ENCODE measurements at places on chromosomes 7 and 10.
A peak's percentile ranks its signal among the peaks of the same experiment; 100 is the strongest.

DNA sequence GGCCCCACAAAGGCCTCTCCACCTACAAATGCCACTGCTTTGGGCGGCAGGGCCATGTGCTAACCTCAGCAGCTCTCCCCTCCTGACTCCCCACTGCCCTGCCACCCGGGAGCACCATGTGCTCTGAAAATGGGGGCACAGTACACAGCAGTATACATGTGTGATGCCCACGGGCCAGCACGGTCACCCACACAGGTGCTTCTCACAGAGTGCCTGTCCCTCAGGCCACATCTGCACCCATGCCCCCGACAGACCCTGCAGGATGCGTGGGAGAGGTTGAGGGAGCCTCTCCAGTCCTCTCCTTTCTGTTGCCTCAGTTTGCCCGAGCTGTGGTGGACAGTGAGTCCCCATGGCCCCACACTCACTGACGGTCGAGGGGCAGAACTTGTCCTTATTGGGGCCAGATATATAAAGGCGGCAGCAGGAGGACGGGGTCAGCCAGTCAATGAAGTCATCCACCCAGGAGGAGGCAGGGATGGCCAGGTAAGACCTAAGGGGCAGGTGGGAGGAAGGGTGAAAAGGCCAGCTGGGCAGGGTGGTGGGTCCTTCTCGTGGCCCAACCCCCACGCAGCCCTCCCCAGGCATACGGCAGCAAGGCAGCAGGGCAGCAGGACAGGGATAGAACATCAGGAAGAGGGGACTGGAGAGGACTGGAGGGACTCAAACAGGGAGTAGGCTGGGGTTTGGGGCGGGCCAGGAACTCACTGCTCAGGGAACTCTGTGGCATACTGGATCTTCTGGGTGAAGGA, 19.6 kb downstream of the NPC1L1 start:
- DNase-seq = no peak

GRCh38 chr10:84138478-84139125, 707 bp upstream of the GHITM start:
- DNase-seq = no peak

GRCh38 chr10:63114031-63114814, 18.9 kb upstream of the NRBF2 start:
- DNase-seq = no peak

DNA sequence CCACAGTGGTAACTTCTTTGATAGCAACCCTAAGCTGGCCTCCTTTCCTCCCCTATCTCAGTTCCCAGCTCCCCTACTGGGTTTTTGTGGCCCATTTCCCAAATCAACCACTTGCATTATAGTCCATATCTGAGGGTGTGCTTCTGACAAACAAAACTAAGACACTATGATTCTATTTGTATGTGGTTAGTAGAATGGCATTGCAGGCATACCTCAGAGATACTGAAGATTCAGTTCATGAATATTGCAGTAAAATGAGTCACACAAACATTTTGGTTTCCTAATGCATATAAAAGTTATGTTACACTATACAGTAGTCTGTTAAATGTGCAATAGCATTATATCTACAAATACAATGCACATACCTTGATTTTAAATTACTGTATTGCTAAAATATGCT, 15.4 kb upstream of the TMEM243 start:
- DNase-seq = no peak

DNA sequence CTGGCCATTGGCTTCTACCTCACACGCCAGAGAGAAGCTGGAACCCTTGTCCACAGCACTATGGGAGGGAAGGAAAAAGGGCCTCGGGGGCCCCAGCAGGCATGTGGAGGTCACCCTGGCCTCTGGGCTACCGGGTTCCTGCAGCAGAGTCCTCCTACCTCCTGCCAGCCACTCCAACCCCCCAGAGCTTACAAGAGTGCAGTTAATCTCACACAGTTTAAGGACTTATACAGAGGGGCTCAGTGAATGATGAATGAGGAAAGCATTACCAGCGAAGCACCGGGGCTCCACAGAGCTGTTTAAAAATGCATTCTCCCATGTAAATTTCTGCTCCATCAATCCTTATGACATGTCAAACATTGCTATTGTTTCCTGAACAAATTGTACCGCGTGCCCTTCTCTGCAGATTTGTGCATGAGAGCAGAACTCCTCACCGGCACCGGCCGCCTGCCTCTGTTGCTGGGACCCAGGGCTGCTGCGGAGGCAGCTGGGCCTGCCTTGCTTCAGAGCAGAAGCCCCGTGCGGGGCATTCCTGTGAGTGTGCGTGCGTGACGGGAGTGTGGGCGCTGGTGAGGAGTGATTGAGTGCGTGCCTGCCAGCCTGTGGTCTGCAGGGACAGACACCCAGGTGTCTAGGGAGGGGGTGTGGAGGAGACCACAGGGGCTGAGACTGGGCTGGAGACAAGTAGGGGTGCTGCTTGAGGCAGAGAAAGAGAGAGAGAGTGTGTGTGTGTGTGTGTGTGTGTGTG, 52.8 kb downstream of the C10orf105 start:
- DNase-seq = no peak

- DNase-seq = no peak
Measured at GRCh38 chr7:27680610-27681009, 17.9 kb upstream of the HIBADH start.

DNA sequence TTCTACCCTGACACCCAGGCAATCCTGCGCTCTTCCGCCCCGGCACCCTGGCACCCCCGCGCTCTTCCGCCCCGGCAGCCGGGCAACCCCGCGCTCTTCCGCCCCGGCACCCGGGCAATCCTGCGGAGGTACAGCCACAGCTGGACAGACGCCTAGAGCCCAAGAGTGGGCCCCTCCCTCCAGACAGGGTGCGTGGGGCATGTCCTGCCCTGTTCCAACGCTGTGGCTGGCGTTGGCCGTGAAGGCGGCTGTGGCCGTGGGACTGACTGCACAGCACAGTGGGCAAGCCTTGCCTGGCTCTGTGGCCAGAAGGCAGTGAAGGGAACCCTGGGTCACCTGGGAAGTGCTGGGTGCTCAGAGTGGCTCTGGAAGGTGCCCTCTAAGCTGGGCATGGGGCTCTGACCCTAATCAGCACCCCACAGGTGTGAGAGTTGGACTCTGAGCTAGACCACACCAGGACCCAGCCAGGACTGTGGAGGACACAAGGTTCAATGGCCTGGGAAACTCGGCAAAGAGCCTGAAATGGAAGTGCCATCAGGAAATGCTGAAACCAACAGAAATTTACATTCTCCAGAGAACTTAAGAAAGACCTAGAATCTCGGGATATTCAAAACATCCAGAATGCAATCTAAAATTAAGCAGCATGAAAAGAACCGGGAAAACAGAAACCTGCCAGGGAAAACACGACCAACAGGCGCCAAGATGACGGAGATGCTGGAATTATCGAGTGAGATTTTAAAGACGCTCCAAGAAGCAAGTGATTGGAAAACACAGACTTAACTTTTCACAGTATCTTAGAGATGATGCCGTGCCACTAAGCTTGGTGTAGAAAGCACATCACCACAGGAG, 253.6 kb downstream of the ELFN1 start:
- no peak for DNase-seq

GRCh38 chr7:113414401-113415035, 296.2 kb upstream of the SMIM30 start:
- no peak for DNase-seq

GRCh38 chr10:29748109-29748650, 113.4 kb upstream of the SVIL start:
- DNase-seq = no peak

GRCh38 chr7:148492157-148492860, 98.3 kb upstream of the C7orf33 start:
- no peak for DNase-seq

DNA sequence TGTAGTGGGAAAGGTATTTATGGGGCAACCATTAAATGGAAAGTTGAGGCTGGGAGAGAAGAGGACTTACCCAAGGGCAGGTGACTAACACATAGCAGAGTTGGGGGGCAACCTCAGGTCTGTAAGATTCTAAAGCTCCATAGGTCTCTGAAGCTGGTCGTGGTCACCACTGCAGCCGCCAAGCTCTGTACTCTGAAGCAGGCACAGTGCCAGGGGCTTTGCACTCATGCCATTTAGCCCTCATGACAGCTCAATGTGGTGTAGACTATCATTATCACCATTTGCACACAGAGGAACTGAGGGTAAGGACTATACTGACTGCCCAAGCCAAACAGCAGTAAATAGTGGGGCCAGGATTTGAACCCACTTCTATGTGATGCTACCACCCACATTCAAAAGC, 32.5 kb upstream of the TMEM273 start:
- DNase-seq = no peak

DNA sequence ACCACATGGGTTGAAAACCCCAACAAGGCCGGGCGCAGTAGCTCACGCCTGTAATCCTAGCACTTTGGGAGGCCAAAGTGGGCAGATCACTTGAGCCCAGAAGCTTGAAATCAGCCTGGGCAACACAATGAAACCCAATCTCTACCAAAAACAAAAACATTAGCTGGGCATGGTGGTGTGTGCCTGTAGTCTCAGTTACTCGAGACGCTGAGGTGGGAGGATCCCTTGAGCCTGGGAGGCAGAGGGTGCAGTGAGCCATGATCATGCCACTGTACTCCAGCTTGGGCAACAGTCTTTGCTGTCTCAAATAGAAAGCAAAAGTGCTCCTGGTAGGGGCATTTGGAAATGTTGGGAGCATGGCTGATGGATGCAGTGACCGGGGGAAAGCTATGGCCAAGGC, 209.6 kb upstream of the PLXNA4 start:
- no peak for DNase-seq

- DNase-seq = peak; percentile 80
Measured at GRCh38 chr7:1432411-1433082, 26.7 kb downstream of the MICALL2 start.

GRCh38 chr10:69638642-69639041, 8.6 kb downstream of the FAM241B start:
- DNase-seq = no peak

- no peak for DNase-seq
Measured at GRCh38 chr10:15857107-15857575, 3.2 kb downstream of the MINDY3 start.

DNA sequence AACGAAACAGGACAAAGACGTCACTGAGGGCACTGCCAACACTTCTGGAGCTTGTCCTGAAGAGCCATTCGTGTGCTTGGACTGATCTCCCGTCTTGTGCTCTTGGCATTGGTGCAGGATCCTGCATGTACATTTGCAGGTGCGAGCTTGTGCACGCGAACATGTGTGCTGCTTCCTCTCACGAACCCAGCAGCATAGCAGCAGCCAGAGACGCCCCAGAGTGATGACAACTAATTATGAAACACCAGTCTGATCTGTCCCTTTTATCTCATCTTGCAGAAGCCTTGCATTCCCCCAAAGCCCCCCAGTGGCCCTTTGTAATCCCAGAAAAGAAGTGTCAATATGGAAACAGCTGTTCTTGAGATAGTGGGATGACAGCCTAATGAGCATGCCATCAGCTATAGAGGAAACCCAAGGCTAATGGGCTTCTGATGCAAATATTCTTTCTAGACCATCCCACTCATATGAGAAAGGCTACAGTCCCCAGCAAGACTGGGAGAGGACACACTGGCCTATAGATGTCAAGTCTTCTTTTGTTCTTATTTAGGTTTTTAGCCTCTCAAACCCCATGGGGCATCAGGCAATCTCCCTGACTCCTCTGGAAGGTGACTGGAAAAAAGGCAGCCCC, 310.6 kb downstream of the FRMD4A start:
- no peak for DNase-seq

GRCh38 chr10:126380352-126381076, 7.8 kb downstream of the ADAM12 start:
- no peak for DNase-seq

GRCh38 chr10:113180401-113181154, 230.5 kb downstream of the TCF7L2 start:
- no peak for DNase-seq

GRCh38 chr7:146542101-146542500, 425.5 kb downstream of the CNTNAP2 start:
- DNase-seq = no peak

Data from activated CD8-positive, alpha-beta memory T cell treated with anti-CD3 and anti-CD28 coated beads for 1 hour (primary cell).